ENCODE measurements at places on chromosomes 13 and 19.
A peak's percentile ranks its signal among the peaks of the same experiment; 100 is the strongest.

DNA sequence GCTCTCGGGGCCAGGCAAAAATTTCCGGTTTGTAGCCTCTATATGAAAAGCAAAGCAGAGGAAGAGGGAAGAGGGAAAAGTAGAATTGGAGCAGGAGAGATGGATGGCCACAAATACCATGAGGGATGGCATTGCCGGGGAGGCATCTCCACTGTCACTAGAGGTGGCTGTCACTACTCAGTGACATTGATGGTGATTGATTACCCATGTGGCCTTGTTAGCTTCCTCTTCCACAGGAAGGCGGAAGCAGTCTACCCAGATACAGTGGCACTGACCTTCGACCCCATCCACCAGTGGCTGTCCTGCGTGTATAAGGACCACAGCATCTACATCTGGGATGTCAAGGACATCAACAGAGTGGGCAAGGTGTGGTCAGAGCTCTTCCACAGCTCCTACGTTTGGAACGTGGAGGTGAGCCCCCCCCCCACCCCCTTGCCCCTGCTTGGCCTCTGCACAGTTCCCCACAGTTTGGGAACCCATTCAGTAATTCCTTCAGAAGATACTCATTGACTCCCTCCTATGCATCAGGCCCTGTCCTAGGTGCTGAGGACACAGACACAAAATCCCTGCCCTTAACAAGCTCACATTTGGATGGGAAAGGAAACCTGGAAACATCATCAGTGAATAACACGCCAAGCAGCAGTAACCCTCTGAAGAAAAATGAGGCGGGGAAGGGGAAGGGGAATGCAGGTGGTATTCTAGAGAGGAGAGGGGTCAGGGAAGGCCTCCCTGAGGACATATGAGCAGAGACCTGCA is 18.6 kb downstream of the WDR62 start:
- DNase-seq: no peak

- no peak for DNase-seq
Observed at GRCh38 chr13:79423801-79424642, 18.0 kb upstream of the RBM26 start.

- no peak for DNase-seq
Observed at GRCh38 chr19:15241259-15241910, 9.1 kb upstream of the EPHX3 start.

GRCh38 chr13:44040070-44040817 is 160.5 kb downstream of the LACC1 start:
- no peak for DNase-seq

GRCh38 chr19:49680421-49681351 is 3.6 kb downstream of the PRMT1 start:
- peak; percentile 99 for DNase-seq

DNA sequence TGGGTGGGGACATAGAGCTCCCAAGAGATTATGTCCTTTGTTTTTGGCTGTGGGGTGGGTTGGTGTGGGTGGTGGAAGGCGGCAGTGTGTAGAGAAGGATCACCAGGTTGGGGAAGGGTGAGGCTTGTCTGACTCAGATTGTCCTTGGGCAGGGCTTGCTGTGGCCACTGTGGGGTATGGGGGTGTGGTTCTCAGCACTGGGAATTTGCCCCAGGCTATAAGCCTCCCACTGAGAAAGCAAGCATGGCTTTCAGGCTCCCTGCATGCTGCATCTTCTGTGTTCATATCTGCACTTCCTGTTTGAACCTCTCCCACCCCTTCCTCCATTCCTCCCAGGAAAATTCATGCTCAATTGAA is 34.9 kb downstream of the DNAJC15 start:
- no peak for DNase-seq

GRCh38 chr13:71218960-71219359 is 648.0 kb downstream of the DACH1 start:
- peak; percentile 10 for DNase-seq

- peak; percentile 88 for DNase-seq
Observed at GRCh38 chr19:52535771-52536447, 8.4 kb downstream of the ZNF808 start.

DNA sequence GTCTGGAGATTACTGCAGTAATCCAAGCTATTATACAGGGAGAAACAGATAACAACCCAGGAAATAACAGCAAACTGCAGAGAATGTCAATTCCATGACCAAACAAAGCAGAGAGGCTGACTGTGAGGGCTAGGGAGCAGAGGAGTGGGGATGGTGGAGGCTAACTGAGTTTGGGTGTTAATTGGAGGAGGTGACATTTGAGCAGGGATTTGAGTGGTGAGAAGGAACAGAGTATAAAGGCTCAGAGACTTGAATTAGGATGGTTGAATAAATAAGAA is 3.1 kb downstream of the DMAC2 start:
- no peak for DNase-seq

DNA sequence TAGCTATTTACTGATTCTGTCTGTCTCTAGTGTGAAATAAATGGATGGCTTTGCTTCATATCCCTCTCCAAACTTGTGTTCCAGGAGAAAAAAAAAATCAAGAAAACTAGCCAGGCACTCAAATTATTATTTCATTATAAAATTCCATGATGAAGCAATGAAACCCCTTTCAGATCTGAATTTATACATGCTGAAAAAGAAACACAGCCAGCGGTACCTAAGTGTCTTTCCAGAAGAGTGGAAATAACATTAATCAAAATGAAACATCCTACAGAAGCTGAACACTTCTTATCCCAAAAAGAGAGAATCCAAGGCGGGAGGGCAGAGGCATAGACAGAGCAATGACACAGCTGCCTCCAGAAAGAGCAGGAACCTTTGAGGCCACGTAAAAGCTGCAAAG is 15.9 kb downstream of the ENOX1 start:
- DNase-seq: no peak

DNA sequence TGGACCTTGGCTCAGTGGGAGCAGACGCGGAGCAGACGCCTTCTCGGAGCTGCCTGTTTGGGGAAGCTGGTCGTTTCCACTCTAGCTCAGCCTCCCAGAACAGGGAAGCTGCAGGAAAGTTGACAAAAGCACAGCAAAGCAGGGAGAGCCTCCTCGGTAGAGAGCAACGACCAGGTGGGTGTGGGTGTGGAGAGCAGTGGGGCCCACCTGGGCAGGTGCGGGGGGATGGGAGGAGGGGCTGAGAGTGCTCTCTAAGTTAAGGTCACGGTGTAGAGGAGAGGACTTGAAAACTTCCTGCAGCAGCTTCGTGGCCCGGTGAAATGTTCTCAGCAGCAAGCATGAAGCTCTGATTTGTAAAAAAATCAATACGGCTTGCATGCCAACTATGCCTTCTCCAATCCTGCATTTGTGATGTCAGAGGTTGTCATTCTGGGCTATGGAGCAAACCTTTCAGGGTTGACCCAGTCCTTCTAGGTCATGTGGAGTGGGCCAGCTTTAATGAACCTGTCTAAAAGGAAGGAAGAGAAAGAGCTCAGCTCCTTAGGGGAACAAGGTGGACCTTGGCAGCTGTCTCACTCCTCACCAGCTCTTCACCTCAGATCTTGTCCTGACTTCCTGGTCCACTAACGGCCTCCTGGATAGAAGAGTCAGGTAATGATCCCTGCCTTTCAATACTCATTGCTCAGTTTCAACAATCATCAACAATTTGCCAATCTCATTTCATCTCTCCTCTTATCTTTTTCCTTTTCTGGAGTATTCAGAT is 85.8 kb upstream of the UBL3 start:
- no peak for DNase-seq

GRCh38 chr19:3284759-3285646 is 60.5 kb downstream of the CELF5 start:
- peak; percentile 48 for DNase-seq

DNA sequence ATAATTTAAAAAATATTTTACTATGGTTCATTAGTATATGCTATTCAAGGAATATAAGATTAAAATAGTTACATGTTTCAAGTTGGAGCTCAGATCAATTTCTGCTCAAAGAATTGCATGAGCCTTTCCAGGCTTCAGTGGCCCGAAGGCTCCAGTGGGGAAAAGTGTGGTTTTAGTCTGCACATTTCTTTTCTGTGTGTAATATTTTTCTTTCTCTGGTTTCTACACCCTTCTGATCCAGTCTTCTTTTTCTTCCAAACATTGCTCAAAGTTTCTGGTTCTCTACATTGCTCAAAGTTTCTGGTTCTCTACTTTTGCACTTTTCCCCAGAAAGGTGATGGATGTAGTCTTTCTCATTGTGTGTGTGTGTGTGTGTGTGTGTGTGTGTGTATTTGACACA is 64.7 kb upstream of the OXGR1 start:
- no peak for DNase-seq

DNA sequence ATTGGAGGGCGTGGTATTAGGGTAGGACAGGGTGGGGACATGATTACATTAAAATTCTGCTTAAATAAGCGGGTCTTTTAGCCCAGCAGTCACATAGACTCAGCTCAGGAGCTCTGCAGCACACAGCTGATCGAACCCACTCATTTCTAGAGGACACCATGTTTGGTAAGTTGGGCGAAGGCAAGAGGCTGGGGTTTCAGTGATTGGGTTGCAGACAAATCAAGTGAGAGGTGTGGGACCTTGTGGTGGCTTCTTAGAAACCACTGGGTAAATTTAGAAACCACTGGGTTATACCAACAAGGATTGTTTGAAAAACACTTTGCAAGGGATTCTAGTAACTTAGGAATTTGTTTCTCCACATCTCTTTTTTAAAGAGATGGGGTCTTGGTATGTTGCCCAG is at the start of gene LEUTX:
Gene LEUTX, plus strand, starts transcription at position 92 of the 400 bp plus-strand sequence. Its CDS starts 67 bp downstream, at position 159.
- DNase-seq: no peak

- no peak for DNase-seq
Observed at GRCh38 chr13:76708138-76708688, 178.0 kb downstream of the KCTD12 start.

- DNase-seq: peak; percentile 60
Observed at GRCh38 chr13:49110122-49110912, 109.8 kb upstream of the MLNR start.

- no peak for DNase-seq
Observed at GRCh38 chr19:5152767-5153532, 184.0 kb downstream of the KDM4B start.

DNA sequence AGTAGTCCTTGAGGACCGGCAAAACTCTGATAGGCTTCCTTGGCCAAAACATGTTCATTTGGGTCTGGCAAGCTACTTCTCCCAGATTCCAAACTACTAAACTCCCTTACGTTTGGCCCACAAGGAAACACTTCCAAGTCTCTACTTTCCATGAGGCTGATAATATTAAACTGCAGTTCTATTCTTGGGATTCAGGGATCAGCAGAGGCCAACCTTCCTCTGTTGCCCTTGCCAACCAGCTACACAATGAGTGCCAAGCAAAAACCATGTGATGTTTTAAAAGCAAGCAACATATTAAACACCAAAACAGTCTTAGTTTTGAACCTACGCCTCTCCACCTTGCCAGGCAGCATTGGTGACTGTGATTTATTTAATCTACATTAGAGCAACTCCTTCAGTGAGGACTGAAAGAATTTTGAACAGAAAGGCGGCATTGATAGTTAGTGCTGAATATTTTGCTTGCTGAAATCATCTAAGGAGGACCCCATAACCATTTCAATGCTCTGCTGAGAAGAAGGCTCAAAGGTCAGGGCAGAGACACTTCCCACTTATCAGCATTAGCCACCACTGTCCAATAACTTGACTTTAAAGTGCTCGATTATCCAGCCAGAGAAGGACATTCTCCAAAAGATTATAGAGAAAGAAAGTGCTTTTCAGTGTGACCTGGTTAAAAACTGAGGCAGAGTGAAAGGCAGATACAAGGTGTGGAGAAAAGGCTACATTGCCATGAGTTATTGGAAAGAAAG is 287.1 kb downstream of the TBC1D4 start:
- no peak for DNase-seq
